ENCODE measurements at places on chromosomes 16 and 17.

- no peak for DNase-seq
Observed at GRCh38 chr17:17030515-17031211, 11.6 kb upstream of the MPRIP start.

- no peak for DNase-seq
Observed at GRCh38 chr16:50572700-50573099, 24.5 kb downstream of the NKD1 start.

DNA sequence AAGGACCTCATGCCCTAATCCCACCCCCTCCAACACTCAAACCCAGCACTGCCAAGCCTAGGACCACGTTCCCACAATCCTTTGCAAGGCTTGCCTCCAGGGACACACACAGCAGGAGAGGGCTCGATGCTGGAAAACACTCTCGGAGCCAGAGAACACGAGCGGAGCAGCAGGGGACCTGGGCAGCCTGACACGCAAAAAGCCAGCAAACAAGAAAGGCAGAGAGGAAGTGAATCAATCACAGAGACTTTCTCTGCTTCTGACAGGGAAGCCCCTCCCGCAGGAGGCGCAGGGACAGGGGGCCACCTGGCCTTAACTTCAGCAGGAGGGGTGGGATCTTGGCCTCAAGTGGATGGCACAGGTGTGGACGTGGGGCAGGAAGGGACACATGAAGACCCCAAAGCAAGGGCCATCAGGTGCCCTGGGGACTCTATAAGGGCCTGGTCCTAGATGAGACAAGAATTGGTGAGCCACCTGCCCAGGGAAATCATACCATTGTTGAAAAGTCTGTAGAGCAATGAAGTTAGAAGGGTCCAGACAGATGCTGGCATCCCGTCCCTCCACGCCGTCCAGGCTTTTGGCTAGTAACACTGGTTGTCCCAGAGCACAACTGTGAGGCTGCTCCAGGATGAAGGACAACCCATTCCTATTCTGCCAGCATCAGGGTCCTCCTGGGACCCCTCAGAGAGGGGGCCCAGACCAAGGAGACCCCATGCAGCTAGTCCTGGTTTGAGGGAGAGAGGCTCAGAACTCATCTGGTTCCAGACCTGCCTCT is 2.2 kb downstream of the SDK2 start:
- DNase-seq, result no peak

DNA sequence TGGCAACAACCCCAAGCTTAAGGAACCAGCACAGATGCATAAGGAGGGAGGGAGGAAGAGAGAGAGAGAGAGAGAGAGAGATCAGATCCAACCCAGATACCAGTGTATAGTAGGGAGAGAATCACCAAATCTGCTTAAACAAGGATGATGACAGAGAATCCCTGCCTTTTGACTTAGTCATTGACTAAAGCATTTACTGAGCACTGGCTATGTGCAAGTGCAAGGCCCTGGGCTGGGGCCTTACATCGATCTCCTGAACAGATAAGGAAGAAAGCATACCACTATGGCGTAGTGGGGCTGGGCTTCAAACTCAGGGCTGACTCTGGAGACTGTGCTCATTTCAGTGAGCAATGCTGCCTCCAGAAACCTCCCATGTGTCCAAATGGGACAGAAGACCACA is 15.8 kb downstream of the TSNAXIP1 start:
- no peak for DNase-seq

DNA sequence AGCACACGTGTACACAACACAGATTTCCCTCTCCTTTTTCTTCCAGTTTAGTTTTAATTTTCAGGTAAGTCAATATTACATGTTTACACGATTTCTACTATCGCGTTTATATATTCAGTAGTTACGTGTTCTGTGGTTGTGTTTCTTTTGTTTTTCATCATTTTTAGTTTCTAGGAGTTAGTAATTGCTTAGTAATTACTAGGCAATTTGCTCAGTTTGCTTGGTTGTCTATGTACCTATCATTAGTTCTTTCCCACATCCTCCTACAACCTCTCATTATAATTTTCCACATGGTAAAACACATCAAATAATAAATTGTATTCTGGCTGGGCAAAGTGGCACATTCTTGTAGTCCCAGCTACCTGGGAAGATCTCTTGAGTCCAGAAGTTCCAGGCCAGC is 24.6 kb upstream of the GUCY2D start:
- DNase-seq, result no peak

- no peak for DNase-seq
Observed at GRCh38 chr16:79517156-79517555, 83.4 kb downstream of the MAF start.

DNA sequence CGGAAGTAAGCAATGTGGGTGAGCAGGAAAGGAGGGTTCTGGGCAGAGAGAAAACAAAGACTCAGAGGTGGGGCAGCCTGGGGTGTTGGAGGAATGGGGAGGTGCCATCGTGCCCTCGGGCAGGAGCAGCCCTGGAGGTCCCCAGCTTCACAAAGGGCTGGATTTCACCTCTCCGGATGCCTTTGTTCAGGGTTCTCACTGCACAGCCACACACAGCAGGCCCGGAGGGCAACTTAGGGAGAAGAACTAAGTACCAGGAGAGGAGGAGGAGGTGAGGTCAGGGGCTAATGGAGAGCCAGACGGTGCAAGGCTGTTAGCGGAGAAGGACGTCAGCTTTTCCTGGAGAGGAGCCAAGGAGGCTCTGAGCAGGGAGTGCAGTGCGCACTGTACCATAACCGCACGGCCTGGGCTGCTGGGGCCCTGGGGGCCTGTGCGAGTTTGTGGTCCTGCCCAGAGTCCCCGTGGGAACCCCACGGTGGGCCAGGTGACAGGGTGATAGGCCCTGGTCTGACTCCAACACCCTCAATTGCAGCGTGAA is 9.3 kb downstream of the ARRB2 start:
- DNase-seq, result no peak

Data from C1 segment of cervical spinal cord (tissue), 14 donors.